ENCODE measurements at places on chromosomes 2 and 18. TPM values are rescaled to one million over a fixed set of nuclear protein-coding genes. Genes with fewer than 3 reads are reported as not detected.

GRCh38 chr18:78085241-78086185 lies 835.9 kb downstream of the GALR1 start:
- DNase-seq, result no peak

- no peak for DNase-seq
Measured at GRCh38 chr2:202491514-202491913, 115.4 kb downstream of the BMPR2 start.

DNA sequence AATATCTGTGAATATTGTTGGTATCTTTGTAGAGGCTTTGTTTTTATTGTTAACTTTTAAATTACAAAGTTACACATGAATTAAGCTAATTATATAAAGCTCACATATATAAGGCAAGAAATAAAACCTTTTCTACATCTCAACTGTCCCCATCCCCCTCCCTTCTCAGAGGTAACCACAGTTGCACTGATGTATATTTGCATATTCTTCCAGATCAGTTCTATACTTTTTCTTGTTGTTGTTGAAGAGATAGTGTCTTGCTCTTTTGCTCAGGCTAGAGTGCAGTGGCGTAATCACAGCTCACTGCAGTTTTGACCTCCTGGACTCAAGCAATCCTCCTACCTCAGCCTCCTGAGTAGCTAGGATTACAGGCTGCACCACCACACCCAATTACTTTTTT lies 36.0 kb upstream of the CDC42EP3 start:
- no peak for DNase-seq

DNA sequence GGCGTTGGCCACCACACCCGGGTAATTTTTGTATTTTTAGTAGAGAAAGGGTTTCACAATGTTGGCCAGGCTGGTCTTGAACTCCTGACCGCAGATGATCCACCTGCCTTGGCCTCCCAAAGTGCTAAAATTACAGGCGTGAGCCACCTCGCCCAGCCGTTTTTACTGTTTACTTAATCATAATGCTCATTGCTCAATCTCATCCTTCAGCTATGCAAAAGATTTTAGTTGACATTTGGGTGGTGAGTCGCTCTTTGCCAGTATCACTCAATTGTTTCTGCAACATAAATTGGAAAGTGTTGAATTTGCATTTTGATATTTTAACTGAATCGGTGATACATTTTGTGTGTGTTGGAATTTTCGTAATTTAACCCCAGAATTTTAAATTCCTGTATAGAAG lies 7.8 kb upstream of the ZNF532 start:
- DNase-seq, result no peak

DNA sequence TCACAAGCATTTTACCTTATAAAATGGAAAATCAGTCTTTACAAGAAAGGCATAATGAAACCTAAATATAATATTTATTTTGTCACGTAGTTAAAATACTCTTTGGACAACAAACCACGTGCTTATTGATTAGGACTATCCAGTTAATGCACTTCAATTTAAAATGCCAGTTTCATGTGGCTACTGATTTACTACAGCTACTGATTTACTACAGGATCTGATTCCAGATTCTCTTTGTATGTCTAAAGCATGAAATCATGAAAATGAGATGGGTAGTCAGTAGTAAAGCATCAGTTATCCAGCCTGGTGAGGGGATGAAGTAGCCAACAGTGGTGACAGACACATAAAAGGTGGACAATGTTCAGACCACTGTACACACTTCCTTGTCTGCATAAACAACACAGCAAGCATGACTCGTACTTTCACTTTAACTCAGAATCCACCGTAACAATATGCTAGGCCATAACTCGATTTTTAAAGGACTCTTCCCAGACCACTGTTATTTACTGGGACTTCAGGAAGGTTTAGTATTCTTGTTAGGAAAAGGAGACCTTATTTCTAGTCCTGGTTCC lies 24.9 kb downstream of the ACAA2 start:
- DNase-seq, result no peak

DNA sequence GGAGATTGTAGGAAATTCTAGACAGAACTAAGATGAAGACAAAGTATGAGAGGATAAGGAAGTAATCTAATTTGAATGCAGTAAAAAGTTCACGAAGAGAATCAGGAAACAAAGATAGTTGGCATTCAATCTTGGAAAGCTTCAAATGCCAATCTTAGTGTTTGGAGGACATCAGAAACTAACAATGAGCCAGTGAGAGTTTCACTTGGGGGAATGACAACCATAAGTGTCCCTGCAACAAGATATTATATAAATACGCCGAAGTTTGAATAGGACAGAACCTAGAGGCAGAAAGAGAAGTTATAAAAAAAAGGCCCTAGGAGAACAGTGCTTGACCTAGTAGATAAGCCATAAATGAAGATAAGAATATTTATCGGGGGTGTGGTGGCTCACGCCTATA lies 11.1 kb downstream of the SNRPG start:
- no peak for DNase-seq

- DNase-seq, result no peak
Measured at GRCh38 chr2:235416858-235417499, 76.9 kb upstream of the AGAP1 start.

GRCh38 chr2:29068513-29068912 lies 5.8 kb downstream of the PCARE start:
- no peak for DNase-seq

GRCh38 chr18:5542515-5543035 lies 1.2 kb downstream of the EPB41L3 start:
- peak; percentile 6 for DNase-seq

DNA sequence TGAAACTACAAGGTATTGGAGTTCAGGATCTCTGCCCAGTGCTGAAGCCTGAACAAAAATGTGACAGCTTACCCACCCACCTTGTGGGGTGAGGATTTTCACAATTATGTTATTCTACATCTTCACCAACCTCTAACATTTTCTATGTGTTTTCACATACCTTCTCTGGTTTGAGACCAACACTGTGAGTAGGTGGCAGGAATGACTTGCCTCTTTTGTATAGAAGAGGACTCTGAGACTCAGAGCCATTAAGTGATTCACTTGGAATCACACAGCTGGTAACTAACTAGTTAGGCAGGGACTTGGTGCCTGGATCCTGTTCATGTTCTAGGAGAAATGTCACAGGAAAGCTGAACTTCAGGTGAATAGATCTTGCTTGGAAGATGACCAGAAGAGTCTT lies 14.8 kb upstream of the SRBD1 start:
- no peak for DNase-seq

DNA sequence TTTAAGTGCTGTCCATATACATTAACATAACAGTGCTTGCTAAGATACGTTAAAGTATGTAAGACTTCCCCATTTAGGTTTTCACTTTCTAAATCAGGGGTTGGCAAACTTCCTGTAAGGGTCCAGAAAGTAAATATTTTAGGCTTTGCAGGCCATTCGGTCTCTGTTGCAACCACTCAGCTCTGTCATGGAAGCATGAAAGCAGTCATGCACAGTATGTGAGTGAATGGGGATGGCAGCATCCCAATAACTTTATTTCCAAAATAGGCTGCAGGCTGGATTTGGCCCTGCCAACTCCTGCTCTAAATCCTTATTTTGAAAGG lies 128.7 kb downstream of the PLA2R1 start:
- DNase-seq, result no peak

GRCh38 chr18:62894681-62895390 lies 179.5 kb downstream of the PHLPP1 start:
- no peak for DNase-seq

DNA sequence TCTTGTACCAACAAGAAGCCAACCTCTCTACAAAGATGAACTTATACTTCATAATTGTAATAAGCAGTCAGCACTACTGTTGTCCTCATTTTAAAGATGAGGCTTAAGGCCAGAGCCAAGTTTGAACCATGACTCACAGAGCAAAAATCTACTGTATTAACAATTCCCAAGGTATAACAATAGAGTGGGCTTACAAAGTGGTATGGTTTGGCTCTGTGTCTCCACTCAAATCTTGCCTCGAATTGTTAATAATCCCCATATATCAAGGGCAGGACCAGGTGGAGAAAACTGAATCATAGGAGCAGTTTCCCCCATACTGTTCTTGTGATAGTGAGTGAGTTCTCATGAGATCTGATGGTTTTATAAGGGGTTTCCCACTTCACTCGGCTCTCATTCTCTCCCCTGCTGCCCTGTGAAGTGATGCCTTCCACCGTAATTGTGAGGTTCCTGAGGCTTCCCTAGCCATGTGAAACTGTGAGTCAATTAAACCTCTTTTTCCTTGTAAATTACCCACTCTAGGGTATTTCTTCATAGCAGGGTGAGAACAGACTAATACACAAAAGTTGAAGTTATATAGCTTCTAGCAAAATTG lies 19.5 kb downstream of the MRPL44 start:
- DNase-seq, result no peak

DNA sequence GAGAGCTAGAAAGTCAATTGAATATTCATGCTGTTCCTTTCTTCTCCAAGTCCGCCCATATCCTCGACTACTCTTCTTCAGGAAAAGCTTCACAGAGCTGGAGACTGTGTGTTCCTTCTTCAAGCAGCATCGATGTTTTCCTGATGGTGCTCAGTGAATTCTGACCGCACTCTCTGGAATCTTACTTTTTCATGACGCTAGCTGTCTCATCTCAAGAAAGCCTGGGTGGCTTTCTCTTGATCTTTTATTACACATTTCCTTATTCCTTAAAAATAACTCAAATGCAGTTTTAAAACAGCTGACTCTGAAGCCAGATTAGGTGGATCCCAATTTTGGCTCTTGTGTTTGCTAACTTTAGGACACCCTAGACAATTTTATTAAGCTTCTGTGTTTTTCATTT lies 1245.1 kb upstream of the LRRTM1 start:
- DNase-seq, result no peak

- no peak for DNase-seq
Measured at GRCh38 chr18:44541781-44542180, 138.9 kb upstream of the SETBP1 start.

GRCh38 chr18:36064027-36064808 lies 3.1 kb downstream of the RPRD1A start:
- DNase-seq, result no peak

GRCh38 chr18:45008694-45009413 lies 328.2 kb downstream of the SETBP1 start:
- no peak for DNase-seq

DNA sequence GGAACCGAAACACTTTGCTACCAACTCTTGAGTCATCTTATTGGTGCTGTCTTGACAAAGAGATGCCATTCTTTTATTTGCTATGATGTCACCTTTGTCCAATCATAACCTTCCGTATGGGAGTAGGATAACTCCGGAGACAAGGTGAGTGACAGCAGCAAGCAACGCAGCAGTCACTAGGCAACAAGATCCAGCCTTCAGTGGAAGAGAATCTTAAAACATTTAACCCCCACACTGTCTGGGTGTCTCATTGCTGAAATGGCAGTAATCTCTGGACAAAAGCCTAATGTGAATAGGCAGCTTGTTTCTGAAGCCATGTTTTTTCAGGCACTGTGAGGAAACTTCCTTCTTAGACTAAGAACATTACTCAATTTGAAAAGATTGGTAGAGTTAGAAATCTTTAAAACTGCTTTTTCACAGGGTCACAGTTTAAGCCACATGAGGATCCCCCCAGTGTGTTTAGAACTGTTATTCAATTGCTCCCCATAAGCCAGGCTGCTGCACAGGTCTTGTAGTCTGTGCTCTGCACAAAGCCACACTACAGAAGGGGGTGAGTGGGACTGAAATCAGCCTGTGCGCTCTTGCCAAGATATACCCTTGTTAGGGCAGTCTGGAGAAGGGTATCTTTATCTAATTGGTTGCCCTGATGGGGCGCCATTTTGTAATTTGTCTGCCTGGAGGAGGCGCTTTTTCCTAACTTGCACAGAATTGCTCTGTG lies 131.5 kb upstream of the STON1 start:
- peak; percentile 25 for DNase-seq

- peak; percentile 75 for DNase-seq
Measured at GRCh38 chr2:70946832-70947442, 11.2 kb downstream of the ATP6V1B1 start.

DNA sequence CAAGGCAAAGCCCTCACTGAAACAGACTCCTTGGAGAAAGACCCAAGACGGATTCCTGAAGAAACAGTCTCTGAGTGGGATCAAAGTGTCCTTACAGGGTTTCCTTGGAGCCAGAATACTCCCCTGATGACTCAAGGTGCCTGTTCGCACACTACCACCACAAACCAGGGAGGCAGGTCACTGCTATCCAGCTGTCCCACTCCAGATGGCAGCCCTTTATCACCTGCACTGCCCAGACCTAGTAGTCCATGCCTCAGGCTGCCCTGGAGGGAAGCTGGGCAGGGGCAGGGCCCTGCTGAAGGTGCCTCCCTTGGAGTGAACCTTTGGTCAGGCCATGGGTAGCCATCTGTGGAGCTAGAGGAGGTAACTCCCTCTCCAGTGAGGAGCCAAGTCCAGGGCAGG lies 34.1 kb downstream of the TRABD2A start:
- DNase-seq, result no peak

DNA sequence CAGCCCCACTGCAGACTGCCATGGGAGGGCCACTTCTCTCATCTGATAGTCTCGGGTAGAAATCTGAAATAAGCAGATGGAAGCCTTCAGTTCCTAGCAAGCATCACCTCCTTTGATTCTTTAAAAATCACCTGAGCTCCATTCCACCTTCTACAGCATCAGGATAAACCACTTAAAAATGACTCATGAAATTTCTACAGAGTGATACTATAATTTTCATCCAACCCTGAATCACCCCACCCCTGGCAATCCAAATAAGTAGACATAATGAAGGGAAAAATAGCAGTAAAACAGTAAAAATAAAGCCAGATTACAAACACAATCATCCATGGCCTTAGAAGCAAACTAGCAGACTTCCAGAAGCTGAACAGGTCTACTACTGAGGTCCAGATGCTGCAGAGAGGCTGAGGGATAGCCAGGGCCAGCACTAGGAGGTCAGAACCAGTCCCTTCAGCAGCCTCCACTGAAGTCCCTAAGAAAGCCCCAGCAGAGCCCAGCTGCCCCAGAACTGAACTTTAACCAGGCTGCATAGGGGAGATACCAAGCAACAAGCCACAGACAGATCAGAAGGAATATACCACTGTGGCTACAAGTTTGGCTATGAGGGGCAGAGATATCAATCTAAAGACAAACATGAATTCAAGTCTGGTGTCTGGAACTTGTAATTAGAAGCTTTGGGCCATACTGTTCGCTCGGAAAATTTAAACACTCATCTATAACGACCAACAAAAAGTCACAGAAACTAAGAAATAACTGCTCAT lies 54.7 kb upstream of the RNU4ATAC start:
- DNase-seq, result no peak

DNA sequence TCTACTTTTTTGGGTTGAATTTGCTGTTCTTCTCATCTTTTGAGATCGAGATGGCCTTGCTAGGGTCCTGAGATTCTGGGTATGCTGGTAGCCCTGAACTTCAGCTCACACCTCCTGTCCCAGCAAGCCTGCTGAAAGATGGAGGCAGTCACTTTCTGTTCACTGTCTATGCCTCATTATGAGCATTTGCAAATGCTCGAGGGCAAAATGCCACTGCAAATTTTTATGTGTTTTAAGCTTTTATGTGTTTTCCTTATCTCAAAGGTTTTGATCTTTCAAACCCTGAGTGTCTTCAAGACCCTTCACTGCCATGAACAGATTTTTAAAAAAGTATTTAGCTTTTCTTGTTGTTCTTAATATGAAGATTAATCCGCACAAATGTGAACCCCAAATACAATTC lies 766.7 kb upstream of the HS6ST1 start:
- DNase-seq, result no peak

The NOL4 gene
- total RNA-seq, result 0.63 TPM

The KCNE4 gene
- total RNA-seq, result not detected

The DUSP2 gene
- total RNA-seq, result 1.1 TPM

The CD207 gene
- not detected for total RNA-seq

The GPR35 gene
- total RNA-seq, result 1.7 TPM

The RFTN2 gene
- 20.6 TPM for total RNA-seq

The MATN3 gene
- 1.3 TPM for total RNA-seq

The REEP1 gene
- total RNA-seq, result 12.3 TPM

The AGAP1 gene
- total RNA-seq, result 54.7 TPM

The CASP10 gene
- total RNA-seq, result not detected

The IL36G gene
- not detected for total RNA-seq

The SIX3 gene
- total RNA-seq, result not detected

Measured in neural crest cell (in vitro differentiated cells).